Activated naive CD4-positive, alpha-beta T cell (primary cell): ENCODE measurements at places on chromosomes 12 and 14.

DNA sequence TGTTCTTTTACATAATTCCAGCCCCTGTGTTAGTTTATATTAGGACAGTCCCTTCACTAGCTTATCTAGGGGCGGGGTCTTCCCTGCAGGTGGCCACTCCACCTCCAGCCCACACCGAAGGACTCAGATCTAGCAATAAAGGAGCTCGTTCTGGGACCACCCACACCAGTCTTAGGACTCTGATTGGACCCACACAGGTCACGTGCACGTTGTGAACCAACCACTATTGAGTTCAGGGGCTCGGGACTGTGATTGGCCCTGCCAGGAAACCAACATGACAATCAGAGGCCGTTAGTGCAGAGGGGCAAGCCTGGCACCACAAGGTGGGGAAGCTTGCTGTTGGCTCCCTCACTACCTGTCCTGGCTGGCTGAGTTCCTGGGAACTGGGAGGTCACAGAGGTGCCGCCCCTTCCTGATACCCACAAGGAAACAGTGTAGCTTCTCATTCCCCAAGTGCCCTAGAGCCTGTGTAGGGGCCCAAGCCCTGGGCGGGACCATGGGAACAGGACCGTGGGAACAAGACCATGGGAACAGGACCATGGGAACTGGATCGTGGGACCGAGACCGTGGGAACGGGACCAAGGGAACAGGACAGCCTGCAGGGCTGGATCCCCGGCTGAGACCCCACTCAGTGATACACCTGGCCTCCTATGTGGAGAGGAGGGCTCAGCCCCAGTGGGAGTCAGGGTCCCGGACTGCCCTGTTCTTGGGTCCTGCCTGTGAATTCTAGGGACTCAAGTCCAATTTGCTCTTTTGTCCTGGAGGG, 297.8 kb downstream of the ADGRD1 start:
- no peak for DNase-seq

DNA sequence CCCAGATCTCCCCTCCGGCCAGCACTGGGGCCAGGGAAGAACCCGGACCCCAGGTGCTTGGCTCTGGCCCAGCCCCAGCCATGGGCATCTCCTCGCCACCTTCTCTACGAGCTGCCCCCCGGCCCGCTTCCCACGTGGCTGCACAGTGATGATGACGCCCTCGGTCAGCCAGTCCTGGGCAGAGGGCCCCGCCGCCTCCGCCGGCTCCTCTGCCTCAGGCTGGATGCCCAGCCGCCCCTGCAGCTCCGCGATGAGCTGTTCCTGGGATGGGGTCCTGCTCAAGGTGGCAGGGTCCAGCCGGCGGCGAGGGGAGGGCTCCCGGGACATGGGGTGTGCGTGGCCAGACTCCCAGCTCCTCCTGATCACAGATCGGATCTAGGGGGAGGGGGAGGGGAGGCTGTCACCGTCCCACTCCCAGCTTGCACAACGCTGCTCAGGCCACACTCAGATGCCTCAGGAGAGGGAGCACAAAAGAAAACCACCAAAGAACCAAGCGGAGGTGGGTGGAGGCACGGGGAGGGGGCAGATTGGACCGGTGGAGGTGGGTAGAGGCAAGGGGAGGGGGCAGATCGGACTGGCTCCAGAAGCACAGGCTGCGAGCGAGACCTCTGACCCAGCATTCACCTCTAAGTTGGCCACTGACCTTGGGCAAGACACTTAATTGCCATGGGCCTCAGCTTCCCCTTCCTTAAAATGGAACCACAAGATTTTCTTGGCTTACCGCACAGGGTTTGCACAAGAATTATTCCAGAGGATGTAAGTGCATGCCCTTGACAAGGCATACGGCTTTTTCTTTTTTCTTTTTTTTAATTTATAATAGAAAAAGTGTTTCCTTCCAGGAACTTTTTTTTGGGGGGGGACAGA, 16.1 kb upstream of the RPLP0 start:
- no peak for DNase-seq

GRCh38 chr12:104025771-104026170, 24.2 kb downstream of the GLT8D2 start:
- no peak for DNase-seq

DNA sequence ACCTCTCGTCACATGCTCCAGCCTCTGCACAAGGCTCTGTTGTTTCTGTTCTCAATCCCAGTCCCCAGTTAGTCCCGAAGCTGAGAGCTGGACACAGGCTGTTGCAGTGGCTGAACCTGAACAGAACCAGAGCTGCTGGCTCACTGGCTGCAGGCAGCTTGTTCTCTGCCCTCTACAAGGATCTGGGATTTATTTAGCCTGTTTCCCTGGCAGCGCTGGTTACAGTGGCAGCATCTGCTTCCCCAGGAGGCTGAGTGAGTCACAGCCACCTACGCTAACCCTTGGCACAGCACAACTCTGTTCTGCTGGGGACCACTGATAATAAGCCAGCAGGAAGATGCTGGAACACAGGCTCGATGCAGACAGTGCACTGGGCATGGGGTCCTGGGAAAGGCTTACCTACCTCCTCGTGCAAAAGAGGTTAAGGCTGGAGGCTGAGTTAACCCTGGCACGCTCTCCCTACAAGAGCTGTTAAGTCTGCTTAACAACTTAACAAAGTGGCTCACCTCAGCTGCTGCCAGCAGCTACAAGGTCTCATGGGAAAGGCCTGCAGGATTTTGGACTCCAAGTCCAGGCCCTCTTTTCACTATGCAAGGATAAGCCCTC, 299.6 kb downstream of the PCNX1 start:
- DNase-seq: no peak

DNA sequence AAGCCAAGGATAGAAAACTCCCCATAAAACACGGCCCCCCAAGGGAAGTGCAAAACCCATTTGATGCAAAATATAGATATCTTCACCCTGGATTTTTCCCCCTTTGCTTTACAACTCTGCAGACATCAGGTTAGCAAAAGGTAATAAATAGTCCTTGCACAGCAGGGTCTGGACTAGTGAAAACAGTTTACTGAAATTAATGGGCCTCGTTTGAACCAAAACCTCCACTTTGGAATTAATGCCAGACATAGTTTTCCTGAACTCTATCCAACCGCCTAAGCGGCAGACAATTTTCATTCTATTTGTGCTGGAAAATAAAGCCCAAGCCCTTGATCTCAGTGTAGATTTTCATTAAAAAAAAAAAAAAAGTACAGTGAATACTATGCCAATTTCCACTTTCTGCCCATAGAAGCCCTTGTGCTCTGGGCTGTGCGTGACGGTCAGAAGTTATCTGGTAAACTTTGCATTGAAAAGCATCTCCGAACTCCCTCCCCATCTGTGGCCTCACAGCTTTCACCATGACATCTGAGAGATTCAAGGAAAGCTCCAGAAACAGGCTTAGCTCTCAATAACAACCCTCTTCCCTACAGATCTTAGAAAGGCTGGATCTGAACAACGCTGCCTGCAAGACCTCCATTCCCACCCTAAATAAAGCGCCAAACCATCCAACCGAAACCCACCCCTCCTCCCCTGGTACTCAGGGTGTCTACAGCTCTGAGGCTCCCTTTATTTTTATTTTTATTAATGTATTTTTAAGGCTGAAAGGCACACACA, 11.0 kb upstream of the IRF2BPL start:
- DNase-seq: no peak

GRCh38 chr12:11761869-11762567, 112.5 kb downstream of the ETV6 start:
- no peak for DNase-seq

DNA sequence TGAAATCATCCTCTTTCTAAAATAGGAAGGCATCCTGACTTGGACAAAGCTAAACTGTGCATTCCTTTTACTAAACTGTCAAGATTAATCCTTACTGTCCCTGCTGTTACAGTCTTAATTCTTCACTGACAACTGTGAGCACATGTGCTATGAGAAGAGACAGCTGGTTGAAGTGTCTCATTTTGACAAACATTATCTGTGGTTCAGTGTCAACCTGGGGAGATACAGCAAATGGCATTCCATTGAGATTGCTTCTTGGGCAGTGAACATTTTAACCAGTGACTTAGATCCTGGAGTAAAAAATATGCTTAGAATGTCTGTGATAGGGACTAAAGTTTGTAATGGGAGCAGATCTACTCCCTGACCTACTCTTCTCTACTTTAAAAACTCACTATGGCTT, 552.6 kb upstream of the ATP2B1 start:
- DNase-seq: no peak

GRCh38 chr12:108906971-108907370, 27.1 kb downstream of the DAO start:
- no peak for DNase-seq
